ENCODE measurements at places on chromosomes 5 and 9.

DNA sequence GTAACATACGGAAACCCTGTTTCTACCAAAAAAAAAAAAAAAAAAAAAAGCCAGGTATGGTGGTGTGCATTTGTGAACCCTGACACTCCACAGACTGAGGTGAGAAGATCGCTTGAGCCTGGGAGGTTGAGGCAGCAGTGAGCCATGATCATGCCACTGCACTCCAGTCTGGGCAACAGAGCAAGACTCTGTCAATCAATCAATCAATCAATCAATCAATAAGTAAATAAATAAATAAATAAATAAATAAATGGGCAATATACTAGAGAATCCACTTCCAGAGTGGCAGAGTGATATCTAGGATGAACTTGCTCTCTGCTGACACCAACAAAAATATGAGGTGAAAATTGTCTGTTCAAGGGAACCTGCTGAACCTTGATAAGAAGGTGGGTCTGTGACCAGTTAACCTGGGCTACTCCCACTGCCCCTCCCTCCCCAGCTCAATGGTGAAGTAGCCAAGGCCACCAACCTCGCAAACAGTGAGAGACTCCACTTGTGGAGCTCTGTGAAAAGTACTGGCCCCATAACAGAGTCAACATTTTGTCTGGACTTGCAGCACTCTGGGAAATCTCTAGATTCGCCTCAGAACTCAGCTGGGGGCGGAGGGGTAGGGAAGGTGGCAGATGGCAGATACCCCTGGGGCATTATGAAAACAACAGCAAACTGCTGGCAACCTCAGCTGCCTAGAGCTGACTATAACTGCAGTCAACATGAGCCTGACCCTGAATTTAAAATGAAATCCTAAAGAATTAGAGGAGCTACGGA, 163.7 kb downstream of the ROR2 start:
- DNase-seq, result no peak

- no peak for DNase-seq
These were observed 180.4 kb upstream of the ACTBL2 start for GRCh38 chr5:57662991-57663390.

- no peak for DNase-seq
These were observed 56.6 kb downstream of the ADAM19 start for GRCh38 chr5:157518963-157519362.

DNA sequence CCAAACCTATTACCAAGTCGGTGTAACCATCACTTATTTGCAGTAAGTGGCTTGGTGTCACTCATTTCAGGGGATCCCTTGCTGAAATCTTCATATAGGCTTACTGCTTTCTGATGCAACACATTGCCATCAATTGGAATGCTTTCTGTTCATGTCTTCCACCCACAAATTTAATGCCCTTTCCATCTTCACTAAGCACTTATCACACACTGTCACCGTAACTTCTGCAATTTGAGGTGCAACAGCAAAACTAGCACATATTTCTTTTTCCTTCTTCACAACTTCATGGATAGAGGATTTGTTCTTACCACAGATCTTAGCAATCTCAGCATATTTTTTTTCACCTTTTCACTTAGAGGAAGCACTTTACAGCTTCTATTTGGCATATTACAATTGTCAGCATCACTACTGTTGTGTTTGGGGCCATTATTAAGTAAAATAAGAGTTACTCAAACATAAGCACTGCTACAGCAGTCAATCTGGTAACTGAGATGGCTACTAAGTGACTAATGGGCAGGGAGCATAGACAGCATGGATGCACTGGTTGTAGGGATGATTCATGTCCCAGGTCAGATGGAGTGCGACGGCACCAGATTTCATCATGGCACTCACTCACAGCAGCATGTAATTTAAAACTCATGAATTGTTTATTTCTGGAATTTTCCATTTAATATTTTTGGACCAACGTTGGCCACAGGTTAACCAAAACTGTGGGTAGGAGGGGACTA, 70.1 kb downstream of the PIP5K1B start:
- DNase-seq, result no peak

- DNase-seq, result no peak
These were observed 50.4 kb upstream of the ALDH1B1 start for GRCh38 chr9:38342096-38342495.

Measured in NCI-H1048 (cell line).